ENCODE measurements at places on chromosomes 6 and 20.

DNA sequence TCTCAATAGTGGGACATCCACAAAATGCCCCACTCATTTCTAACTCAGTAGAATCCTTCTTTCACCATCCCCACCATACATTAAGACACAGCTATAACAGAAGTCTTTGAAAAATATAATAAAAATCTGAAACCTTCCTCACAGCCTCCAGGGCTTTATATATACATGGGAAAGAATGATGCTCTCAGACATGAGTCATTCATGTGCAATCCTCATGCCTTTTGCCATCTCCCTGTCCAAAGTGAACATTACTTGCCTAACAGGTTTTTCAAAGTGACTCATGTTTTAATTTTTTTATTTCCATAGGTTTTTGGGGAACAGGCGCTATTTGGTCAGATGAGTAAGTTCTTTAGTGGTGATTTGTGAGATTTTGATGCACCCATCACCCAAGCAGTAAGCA, 162.7 kb downstream of the RALGAPA2 start:
- H3K4me3 ChIP-seq, result no peak overlapping the region
- H3K4me1 ChIP-seq, result peaks cover 15% of the 10 kb centered on the region
- DNase-seq, result peak; percentile 47
- H3K36me3 ChIP-seq, result peaks cover 27% of the 10 kb centered on the region
- H3K27ac ChIP-seq, result no peak overlapping the region
- H3K27me3 ChIP-seq, result no peaks in the 10 kb centered on the region

- no peaks in the 10 kb centered on the region for H3K4me1 ChIP-seq
- no peak overlapping the region for H3K27ac ChIP-seq
- no peaks in the 10 kb centered on the region for H3K27me3 ChIP-seq
- DNase-seq, result no peak
- no peaks in the 10 kb centered on the region for H3K36me3 ChIP-seq
- H3K4me3 ChIP-seq, result no peak overlapping the region
Measured at GRCh38 chr20:61459705-61460104, 207.6 kb downstream of the CDH4 start.

DNA sequence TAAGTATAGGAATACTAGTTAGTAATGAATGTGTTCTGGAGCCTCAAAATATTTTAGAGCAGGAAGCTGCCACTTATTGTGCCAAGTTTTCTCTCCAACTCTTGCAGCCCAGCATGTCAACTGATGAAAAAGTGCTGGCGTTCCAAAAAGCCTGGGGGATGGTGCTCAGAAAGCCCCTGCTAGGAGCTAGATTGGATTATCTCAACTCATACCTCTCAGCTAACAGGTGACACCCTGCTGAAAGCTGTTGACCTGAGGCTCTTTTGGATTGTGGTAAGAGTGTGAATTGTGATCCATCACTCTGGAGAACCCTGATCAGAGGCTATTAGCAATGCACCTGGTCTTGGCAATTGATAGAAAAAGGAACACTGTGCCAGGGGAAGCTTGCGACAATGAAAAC, 580.4 kb downstream of the EYS start:
- DNase-seq, result no peak
- H3K27me3 ChIP-seq, result no peaks in the 10 kb centered on the region

DNA sequence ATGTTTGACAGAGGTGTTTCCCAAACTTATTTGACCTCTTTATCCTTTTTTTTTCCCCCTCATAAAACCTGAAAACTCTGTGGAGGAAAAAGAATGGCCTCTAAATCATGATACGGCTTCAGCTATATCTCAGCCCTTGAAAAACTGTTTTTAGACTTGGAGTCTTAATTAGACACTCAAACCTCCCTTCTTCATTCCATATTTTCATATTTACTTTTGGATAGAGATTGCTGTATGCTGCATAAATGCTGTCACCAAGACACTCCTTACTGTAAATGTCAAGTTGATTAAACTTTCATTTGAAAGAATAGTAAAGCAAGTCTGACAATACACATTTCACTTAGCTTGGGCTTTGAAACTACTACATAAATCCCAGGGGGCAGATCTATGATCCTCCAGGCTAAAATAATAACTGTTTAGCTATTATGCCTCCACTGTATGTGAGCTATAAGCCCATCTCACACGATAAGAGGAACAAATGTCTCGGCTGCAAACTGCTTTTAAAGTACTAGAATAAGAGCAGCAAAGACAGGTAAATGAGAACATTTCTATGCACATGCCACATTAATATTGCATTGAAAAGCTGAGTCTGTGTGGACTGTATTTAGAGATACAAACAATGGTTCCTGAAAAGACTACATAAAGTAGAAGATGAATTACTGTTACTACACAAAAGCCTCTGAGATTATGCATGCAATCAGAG, 141.3 kb upstream of the HMGN3 start:
- no peak overlapping the region for H3K27ac ChIP-seq
- no peaks in the 10 kb centered on the region for H3K27me3 ChIP-seq
- no peaks in the 10 kb centered on the region for H3K4me1 ChIP-seq

DNA sequence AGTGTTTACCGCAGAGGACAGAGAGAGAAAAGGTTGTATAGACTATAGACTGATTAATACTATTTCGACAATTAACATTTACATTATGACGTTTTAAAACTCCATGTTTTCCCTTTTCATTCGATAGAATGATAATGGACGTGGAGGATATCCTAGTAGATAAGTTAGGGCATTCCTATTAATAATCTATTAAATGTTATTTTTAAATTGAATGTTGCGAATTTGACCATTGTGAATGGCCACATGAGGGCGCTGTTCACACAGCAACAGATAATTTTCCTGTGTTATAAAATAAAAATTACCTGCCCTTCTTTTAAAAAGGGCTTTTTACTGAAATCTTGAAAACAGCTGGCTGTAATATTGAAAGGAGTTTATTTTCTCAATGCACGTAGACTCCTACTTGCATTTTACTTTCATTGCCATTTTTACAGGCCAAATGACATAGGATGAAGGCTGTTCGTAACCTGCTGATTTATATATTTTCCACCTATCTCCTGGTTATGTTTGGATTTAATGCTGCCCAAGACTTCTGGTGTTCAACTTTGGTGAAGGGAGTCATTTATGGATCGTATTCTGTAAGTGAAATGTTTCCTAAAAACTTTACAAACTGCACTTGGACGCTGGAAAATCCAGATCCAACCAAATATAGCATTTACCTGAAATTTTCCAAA, 3.3 kb downstream of the ADGRB3 start:
- H3K27me3 ChIP-seq, result peaks cover 7% of the 10 kb centered on the region
- no peak overlapping the region for H3K4me3 ChIP-seq
- H3K27ac ChIP-seq, result no peak overlapping the region
- H3K4me1 ChIP-seq, result peaks cover 16% of the 10 kb centered on the region
- H3K36me3 ChIP-seq, result no peaks in the 10 kb centered on the region

- peak; percentile 69 for DNase-seq
- peak overlapping the region; percentile 83 for H3K4me3 ChIP-seq
- H3K27ac ChIP-seq, result peak overlapping the region; percentile 97
- H3K36me3 ChIP-seq, result peaks cover 2% of the 10 kb centered on the region
Measured at GRCh38 chr6:157020398-157020797, 243.2 kb downstream of the ARID1B start.

- DNase-seq, result no peak
- no peak overlapping the region for H3K4me3 ChIP-seq
- no peak overlapping the region for H3K27ac ChIP-seq
- no peaks in the 10 kb centered on the region for H3K36me3 ChIP-seq
- H3K4me1 ChIP-seq, result no peaks in the 10 kb centered on the region
- H3K27me3 ChIP-seq, result no peaks in the 10 kb centered on the region
Measured at GRCh38 chr6:163206196-163206595, 208.3 kb upstream of the QKI start.

GRCh38 chr20:48600470-48600945, 227.3 kb downstream of the PREX1 start:
- no peak for DNase-seq
- no peak overlapping the region for H3K27ac ChIP-seq
- H3K27me3 ChIP-seq, result no peaks in the 10 kb centered on the region
- no peaks in the 10 kb centered on the region for H3K36me3 ChIP-seq
- H3K4me3 ChIP-seq, result no peak overlapping the region

- DNase-seq, result no peak
- no peaks in the 10 kb centered on the region for H3K36me3 ChIP-seq
- no peak overlapping the region for H3K27ac ChIP-seq
- H3K27me3 ChIP-seq, result no peaks in the 10 kb centered on the region
- no peaks in the 10 kb centered on the region for H3K4me1 ChIP-seq
- H3K4me3 ChIP-seq, result no peak overlapping the region
Measured at GRCh38 chr6:148523048-148523447, 180.4 kb downstream of the SASH1 start.

DNA sequence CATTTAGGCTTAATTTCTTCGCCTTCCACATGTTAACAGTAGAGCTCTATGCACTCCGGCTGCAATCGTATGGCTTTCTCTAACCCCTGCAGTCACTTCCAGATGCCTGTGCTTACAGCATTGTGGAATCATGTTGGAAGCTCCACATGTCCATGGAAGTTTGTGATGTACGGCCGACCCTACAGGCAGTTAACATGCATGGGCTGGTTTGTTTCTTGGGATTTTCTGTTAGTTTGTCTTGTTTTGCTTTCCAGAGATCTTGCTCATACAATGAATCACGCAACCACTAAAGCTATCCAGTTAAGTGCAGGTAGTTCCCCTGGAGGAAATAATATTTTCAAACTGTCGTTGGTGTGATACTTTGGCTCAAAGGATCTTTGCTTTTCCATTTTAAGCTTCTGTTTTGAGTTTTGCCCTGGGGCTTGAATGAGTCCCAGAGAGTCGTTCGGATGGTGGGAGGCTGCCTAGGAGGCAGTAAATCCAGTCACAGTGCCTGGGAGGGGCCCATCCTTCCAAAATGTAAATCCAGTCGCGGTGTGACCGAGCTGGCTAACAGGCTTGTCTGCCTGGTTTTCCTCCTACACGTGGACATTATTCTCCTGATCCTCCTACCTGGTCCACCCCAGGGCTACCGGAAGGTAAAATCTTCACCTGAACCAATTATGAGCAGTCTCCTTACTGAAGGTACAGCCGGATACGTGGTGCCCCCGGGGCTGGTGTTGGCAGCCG, 225.9 kb downstream of the SMOC2 start:
- DNase-seq, result no peak
- H3K4me1 ChIP-seq, result no peaks in the 10 kb centered on the region
- no peak overlapping the region for H3K4me3 ChIP-seq
- peaks cover 2% of the 10 kb centered on the region for H3K27me3 ChIP-seq
- H3K27ac ChIP-seq, result no peak overlapping the region

DNA sequence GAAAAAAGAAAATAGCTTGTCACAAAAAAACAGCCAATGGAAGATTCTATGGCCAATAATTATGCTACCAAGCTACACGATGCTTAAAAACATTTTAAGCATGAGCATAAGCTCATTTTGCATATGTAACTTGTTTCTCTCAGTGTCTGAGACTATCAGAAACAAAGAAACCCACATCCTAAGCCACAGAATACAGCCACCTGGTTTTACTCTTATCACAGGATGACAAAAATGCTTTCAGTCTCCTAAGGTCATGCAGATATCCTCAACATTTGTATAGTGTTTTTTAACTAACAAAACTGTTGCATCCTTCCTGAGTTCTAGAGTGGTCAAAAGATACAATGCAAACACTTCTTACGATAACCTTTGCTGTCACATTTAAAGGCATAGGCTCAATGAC, 172.1 kb upstream of the RUNX2 start:
- no peaks in the 10 kb centered on the region for H3K27me3 ChIP-seq
- no peak overlapping the region for H3K4me3 ChIP-seq
- no peaks in the 10 kb centered on the region for H3K36me3 ChIP-seq

- H3K36me3 ChIP-seq, result no peaks in the 10 kb centered on the region
- DNase-seq, result no peak
- H3K27ac ChIP-seq, result no peak overlapping the region
- no peaks in the 10 kb centered on the region for H3K27me3 ChIP-seq
Measured at GRCh38 chr6:55882718-55883569, 7.6 kb upstream of the BMP5 start.

DNA sequence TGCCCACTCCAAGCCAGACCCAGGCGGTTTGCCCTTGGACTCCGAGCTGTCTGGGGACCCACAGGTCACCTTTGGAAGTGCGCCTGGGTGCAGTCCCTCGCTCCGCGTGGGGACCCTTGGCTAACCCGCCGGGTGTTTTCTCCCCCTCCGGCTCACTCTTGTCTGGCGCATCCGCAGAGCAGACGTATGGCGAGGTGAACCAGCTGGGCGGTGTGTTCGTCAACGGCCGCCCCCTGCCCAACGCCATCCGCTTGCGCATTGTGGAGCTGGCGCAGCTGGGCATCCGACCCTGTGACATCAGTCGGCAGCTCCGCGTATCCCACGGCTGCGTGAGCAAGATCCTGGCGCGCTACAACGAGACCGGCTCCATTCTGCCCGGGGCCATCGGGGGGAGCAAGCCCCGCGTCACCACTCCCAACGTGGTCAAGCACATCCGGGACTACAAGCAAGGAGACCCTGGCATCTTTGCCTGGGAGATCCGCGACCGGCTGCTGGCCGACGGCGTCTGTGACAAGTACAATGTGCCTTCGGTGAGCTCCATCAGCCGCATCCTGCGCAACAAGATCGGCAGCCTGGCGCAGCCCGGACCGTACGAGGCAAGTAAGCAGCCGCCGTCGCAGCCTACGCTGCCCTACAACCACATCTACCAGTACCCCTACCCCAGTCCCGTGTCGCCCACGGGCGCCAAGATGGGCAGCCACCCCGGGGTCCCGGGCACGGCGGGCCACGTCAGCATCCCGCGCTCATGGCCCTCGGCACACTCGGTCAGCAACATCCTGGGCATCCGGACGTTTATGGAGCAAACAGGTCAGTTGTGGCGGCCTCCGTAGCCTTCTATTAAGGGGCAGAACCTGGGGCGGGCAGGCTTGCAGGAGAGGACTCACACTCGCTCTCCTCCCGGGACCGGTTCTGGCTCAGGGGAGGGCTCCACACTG, 1.1 kb downstream of the PAX1 start:
- DNase-seq, result no peak
- peaks cover 13% of the 10 kb centered on the region for H3K4me1 ChIP-seq
- no peaks in the 10 kb centered on the region for H3K36me3 ChIP-seq
- H3K27ac ChIP-seq, result no peak overlapping the region

Data from common myeloid progenitor, CD34-positive (primary cell).